Ecto neural progenitor cell (in vitro differentiated cells): ENCODE measurements at places on chromosomes 5 and 9.

DNA sequence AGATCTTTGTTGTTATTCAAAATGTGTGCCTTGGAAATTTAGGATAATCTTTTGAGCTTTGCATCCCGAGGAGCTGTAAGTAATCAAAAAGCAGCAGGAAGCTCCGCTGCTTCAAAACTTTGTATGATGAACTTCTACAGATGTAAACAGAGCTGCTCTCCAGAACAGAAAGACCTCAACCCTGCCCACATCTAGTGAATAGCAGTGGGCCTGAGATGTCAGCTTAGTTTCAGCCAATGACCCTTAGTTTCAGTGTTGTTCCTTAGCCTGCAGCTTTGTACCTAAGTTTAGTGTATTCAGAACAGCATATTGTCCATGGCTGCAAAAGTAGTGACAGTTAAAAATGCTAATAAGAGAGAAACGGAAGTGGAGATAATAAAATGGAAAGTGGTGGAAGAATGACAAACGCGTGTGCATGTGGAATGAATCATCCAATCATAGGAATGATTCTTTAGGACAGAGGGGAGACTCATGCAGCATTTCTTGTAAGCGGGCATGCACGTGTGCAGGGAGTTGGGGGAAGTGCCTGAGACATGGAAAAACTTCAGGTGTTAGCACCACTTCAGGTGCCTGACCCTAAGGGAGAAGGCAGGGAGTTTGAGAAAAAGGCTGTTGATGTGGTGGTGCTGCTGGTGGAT, 24.9 kb downstream of the SNX24 start:
- no peak for DNase-seq

- DNase-seq: peak; percentile 69
Measured at GRCh38 chr5:7927466-7928375, 58.8 kb downstream of the MTRR start.

DNA sequence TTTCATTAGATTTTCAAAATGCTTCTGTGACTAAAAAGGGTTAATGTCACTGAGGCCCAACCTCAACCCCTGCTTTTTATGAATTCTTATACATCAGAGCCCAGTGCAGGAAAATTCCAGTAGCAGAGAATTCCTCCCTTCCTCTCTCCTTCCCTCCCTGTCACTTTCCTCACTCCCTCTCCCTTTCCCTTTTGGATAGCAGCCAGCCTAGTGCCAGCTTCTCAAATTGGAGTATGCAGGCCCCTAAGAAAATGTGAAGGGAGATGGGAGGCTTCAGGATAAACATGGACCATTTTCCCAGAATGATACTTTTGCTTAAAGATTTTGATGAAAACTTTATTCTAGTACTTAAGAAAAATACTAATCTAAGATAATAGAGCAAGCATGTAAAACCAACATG, 507.4 kb downstream of the KDM4C start:
- DNase-seq: no peak

DNA sequence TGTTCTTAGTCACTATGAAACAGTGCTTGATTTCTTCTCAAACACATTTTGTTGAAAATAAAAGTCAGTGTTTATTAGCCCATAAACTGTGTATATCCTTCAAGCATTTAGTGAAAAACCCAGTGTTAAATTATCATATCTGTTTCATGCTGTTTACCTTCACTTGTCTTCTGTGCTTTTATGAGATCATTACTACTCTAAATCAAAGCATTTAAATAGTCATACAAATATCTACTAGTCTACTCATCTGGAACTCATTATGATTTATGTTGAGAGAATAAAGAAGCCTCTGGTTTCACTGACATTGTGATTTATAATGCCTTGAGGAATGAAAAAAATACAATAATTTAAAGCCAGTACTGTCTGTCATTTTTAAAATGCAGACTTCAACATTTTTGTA, 366.5 kb downstream of the SLCO4C1 start:
- no peak for DNase-seq

GRCh38 chr5:148179234-148179824, 11.0 kb downstream of the SPINK14 start:
- no peak for DNase-seq

DNA sequence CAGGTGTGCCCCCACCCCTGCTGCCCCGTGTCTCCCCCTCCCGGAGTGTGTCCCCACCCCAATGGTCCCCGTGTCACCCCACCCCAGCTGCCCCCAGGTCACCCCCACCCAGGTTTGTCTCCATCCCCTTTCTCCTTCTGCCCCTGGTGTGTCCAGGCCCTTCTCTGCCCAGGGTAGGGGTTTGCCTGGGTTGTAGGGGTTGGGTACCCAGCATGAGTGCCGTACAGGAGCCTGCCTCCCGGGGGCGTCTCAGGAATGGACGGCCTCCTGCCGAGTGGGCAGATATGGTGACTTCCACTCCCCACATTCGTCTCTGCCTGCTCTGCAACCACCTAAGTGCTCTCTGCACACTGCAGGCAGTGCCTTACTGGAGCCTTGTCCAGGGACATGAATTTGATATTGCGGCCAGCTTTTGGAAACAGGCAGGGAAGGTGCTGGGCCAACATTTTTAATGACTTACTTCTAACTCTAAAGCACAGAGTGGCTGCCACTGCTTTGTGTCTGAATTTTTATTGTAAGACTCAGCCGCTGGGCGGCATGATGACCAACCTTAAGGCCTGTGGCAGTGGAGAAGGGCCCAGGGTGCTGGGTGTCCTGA, 6.7 kb downstream of the LRRC14B start:
- no peak for DNase-seq

- DNase-seq: no peak
Measured at GRCh38 chr9:107137495-107138202, 145.4 kb upstream of the RAD23B start.

DNA sequence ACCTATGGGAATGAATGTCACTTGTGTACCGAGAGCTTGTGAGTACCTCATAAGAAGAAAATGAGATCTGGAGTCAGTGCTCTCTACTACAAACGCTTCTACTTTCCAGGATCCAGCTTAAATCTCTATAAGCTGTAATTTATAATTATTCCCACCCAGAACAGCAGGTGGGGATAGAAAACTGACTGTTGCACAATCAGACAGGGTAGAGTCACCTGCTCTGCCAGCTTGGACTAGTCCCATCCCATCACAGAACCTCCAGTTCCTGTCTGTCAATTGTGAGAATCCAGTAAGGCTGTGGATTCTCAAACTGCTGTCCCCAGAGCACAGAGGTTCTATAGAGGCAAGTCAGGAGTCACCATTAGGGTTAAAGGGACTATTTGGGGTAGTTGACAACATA, 2.0 kb downstream of the SPINK7 start:
- DNase-seq: no peak

GRCh38 chr9:5450359-5451091, at the start of gene CD274:
TSS of gene CD274 (plus strand) at chr9:5450542. CDS start at chr9:5456114, 5,572 bp downstream.
- DNase-seq: peak; percentile 87

DNA sequence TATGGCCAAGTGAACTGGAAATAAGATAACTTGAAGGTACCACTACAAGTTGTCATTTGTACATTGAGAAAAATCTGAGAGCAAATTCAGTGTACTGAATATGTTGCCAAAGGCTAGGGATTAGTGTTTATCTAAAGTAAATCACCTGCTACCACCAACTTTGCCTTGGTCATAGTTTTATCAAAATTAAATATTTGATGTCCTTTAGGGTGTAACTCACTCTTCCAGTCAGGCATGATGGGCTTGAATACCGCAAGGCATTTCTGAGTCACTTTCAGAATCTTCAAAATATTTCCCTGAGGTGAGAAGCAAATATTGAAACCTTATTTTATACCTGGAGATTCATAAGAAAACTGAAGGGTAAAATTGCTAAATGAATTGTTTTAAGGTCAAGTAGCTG, 1338.6 kb upstream of the ACO1 start:
- DNase-seq: no peak

GRCh38 chr9:102113191-102113590, 374.7 kb upstream of the GRIN3A start:
- DNase-seq: no peak

DNA sequence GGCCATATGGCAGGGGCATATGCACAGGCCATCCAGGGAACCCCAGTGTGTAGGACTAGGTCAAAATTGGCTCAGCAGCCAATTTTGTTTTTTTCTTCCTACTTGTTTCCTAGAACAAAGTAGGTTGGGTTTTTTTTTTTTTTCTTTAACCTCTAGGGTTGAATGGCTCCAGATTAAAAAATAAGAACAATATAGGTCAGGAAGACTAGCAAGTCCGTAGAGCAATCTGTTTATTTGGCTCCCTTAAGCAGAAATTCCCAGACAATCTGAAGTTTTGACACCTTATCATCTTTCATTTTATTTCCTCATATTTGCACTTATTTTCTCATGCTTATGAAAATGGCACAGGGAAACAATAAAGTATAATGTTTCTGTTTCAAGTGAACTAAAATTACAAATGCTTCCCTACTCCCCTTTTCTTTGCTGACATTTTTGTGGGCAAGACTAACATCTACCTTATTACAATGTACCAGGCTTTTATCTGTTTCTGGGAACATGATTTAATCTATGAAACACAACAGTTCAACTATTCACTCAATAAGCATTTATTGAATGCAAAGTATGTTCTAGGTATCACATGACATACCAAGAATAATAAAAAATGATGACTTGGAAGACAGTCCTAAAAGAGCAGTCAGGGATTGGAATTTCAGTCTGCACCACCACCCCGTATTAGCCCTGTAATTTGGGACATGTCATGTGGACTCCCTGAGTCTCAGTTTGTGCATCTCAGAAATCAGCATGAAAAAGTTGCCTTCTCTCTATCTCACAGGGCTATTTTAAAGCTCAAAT, 30.5 kb downstream of the TLR4 start:
- DNase-seq: no peak

DNA sequence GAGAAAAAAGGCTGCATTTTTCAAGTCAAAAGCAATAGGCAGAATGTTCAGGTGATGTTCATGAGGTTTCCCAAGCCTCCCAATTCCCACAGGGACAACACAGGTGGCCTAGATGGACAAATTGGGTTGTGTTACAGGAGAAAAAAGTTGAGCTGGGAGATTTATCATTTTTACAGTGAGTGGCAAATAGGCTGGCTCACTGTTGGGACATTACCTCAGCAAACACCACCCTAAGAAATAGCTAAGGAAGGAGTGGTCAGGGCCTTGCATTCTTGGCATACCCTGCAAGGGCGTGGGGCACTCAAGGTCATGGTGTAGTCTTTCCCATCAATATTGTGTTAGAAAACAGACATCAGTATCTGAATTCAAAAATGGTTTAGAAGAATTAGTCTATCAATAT, 23.3 kb upstream of the CPLANE1 start:
- no peak for DNase-seq

DNA sequence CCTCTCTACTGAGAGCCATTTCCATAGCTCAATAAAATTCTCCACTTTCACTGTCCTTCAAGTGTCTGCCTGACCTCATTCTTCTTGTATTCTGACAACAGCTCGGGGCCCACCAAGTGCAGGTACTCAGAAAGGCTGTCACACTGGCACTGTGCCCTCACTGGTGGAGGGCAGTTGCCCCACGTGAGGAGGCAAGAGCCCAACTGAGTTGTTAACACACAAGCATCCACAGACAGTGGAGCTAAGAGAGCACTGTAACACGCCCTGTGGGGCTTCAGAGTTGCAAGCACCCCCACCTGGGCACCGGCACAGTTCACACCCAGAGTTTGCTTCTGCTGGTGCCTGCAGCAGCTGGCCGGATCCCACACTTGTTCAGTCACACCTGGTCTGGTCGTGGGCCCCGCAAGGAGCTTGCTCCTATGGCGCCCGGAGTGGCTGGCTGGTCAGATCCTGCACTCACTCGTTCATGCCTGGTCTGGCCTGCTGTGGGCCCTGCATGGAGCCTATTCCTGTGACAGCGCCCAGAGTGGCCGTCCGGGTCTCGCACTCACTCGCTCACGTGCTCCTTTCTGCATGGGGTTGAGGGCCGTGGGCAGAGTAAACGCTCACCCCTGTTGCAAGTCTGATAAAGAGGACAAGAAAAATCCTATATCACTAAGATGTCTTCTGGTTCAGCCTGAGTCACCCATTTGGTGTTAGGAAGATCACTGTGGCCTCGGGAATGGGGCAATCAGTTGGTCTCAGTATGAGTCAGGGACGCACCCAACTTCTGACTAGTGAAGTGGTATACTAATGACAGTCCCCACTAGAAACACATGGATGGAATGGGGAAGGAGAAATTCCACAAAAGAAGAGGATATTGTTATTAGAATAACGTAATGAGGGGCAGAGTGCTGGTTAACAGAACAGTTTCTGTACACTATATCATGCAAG, 87.0 kb upstream of the CCNH start:
- no peak for DNase-seq

DNA sequence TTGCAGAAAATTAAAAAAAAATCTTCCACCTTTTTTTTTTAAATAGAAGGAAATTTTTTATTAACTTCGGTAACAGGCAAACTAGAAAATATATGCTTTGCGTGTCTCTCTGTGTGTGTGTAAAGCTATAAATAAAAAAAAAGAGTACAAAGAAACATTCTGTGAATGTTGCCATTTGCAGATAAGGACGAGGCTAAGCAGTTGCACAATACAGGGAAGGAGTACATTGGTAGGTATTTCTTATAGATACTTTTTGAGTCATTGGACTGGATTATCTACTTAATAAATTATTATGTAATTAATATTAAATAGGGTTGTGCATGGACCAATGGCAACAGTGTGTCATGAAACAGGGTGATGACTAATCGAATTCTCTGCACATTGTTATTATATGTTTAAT, 102.4 kb downstream of the CAMK4 start:
- no peak for DNase-seq

DNA sequence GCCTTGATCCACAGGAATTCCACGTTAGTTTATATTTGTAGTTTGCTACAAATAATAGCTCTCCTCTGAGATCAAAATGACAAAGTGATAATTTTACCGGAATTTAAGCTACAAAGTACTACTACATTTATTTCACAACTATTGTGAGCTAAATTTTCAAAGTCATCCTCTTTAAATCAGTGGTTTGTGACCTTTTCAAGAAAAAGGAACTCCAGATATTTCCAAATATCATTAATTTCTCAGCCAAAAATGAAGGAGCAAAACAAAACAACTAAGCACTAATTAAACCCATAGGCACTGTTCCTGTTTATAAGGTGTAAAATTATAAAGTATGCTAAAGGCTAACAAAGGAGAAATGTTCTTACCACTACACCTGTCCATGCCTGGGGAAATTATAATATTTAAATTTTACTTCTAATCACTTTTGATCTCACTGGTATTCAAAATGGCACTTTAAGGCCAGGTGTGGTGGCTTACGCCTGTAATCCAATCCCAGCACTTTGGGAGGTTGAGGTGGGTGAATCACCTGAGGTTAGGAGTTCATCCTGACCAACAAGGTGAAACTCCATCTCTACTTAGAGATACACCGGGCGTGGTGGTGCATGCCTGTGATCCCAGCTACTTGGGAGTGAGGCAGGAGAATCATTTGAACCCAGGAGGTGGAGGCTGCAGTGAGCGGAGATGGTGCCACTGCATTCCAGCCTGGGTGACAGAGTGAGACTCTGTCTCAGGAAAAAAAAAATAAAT, 77.5 kb downstream of the CEMIP2 start:
- no peak for DNase-seq
